CD4-positive, alpha-beta T cell treated with Interleukin-12 subunit alpha and Interleukin-12 subunit beta, for 1 hour (primary cell): ENCODE measurements at places on chromosomes 3 and 15.

- no peak for DNase-seq
Measured at GRCh38 chr15:66999046-66999968, 66.1 kb upstream of the SMAD3 start.

GRCh38 chr3:10315101-10315500, 5.8 kb downstream of the SEC13 start:
- DNase-seq = no peak

DNA sequence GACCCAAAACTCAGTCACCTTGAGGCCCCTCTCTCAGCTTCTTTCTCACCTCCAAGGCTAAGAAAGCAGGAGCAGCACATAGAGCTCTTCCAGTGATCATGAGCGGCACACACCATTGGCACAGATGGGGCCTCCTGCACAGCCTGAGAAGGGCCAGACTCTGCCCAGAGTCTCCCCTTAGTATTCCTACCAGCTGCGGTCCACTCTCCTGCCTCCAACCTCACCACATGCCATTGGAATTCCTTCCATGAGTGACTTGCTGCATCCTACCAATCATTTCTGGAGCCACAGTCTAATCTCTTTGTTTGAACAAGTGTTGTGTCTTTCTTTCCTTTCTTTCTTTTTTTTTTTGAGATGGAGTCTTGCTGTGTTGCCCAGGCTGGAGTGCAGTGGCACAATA, 39.3 kb downstream of the CDCP1 start:
- DNase-seq = no peak

DNA sequence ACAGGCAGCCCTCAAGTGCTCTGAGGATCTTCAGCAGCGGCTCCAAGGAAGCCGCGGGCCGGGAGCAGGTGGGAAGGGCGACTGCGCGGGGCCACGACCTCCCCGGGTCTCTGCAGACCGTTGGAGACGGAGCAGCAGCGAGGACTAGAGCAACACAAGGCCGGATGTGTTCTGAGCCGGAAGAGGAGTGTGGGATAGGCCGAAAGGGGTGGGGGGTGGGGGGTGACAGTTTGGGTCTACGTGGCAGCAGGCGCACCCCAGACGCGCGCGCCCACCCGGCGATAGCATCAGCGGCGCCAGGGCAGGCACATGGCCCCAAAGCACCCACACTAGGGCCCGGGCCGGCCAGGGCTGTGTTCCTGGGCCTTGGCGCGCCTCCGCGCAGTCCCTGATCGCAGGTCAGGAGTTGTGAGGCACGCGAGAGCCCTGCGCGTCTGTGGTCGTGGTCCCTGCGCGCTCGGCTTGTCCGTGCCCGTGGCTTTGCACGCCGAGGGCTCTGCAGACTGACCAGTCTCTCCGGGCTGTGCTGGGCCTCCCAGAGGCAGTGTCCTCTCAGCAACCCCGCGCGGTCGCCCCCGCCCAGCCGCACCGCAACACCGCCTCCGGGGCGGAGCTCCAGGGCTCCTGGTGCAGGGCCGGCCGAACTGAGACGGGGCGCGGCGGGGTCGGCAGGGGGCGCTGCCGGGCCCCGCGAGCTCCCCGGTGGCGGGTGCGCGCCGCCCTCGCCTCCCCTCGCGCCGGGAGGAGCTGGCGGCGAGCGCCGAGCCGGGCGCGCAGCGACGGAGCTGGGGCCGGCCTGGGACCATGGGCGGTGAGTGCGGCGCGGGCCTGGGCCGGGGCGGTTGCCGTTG, at the start of gene PXYLP1:
Gene PXYLP1 (plus strand): TSS at position 725 of the 851 bp plus-strand sequence. CDS start 28,351 bp downstream, outside the sequence.
- peak; percentile 90 for DNase-seq
